ENCODE measurements at places on chromosomes 5 and 9.

- no peak for DNase-seq
These were observed 161.4 kb downstream of the ALDH1A1 start for GRCh38 chr9:72791436-72791835.

DNA sequence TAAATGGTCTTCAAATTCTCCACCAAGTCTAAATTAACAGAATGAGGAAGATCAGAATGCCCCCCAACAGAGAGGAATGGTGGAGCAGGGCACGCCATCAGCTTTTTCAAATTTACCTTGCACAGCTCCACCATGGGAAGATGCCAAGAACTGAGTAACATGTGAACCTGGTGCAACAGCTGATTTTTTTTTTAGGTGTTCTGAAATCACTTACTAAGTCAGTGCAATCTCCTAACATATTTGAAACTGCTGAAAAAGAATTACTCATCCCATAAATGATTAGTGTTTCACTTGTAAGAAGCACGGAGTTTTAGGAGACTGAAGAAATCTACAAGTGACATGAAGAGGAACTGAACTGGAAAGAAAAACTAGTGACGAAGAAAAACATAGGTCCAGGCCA is 5.1 kb downstream of the TMEM245 start:
- DNase-seq = no peak

GRCh38 chr9:33719581-33720374 is 75.6 kb upstream of the PRSS3 start:
- no peak for DNase-seq

GRCh38 chr5:77960863-77961396 is 184.8 kb upstream of the TBCA start:
- no peak for DNase-seq

DNA sequence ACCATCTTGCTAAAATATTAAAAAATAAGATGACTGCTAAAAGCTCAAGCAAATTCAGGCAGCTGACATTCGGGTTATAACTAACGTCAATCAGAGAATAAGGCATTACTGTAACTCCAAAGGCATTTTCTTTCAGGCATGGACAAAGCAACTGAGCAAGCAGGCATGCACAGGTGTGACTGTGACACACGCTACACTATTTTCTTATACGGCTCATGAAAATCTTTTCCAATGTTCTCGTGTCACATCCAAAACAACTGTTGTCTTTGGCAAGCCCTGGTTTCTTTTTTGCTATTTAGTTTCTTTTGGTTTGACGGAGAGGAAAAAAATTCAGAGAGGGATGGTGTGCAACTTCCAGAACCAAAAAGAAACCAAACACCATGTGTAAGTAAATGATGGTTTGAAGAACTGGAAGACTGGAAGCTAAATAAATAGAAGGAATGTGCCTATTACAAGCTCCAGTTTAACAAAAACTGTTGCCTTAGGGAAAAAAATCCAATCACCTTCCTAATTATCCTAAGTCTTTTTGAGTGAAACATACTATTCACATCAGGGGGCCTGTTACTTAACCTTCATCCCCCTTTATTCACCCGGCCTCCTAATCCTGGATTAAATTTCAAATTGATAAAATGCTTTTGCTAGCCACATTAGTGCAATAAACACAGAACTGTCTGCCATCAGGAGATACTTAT is 277.6 kb downstream of the PSAT1 start:
- no peak for DNase-seq

DNA sequence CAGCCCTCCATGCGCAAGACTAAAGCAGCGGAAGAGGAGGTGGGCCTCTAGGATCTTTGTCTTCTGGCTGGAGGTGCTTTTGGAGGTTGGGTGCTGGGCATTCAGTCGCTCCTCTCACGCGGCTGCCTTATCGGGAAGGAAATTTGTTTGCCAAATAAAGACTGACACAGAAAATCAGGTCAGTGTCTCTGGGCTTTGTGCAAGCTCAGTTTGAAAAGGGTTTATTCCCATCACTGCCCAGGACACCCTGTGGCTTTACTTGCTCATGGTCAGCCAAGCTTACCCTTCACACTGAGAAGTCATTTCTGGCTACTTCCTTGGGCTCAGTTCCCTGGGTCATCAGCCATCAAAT is 10.5 kb downstream of the SLC2A8 start:
- no peak for DNase-seq

GRCh38 chr5:135236908-135237747 is 161.9 kb downstream of the MACROH2A1 start:
- no peak for DNase-seq

- no peak for DNase-seq
These were observed 1306.3 kb upstream of the ACO1 start for GRCh38 chr9:31078175-31078574.

- DNase-seq = no peak
These were observed 460.2 kb downstream of the NR2F1-AS1 start for GRCh38 chr5:93120771-93121170.

Measured in midbrain (tissue), 1 donor.